ENCODE measurements at places on chromosomes 7 and 10. TPM values are rescaled to one million over a fixed set of nuclear protein-coding genes. Genes with fewer than 3 reads are reported as not detected.

Gene HGF
- not detected for total RNA-seq

Gene HEPACAM2
- not detected for total RNA-seq

Gene STAG3
- 41.3 TPM for total RNA-seq

Gene SVOPL
- total RNA-seq, result not detected

- DNase-seq, result no peak
These were observed 41.6 kb downstream of the SLC16A9 start for GRCh38 chr10:59668096-59668495.

DNA sequence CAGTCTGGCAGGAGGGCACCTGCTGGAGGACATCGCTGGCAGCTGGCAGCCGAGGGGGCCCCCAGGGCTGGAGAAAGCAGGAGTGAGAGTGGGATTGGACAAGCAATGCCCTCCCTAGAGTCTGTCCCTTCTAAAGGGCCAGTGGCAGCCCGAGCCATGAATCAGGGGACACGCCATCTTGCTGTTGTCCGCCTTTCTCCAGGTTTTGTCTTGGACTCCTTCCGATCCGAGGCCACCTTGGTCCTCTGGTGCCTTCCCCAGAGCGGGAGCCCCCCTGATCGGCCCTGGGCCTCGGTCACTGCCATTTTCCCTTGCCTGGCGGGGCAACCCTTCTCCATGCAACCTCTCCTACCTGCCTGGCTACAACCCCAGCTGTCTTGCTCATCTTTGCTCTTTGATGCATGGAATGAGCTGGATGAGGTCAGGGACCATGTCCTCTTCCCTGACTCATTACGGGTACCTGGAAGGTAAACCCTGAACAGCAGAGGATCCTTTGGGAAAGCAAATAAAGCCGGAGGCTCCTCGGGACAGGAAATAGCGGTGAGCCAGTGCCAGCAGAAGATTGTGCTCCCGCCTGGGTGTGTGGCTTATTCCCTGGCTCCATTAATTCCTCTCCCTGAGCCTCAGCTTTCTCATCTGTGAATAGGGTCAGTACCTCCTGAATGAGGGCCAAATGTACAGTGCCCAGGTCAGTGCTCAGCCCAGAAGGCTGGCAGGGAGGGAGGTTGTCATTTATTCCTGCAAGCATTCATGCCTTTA lies 112.0 kb downstream of the GRK5 start:
- no peak for DNase-seq

DNA sequence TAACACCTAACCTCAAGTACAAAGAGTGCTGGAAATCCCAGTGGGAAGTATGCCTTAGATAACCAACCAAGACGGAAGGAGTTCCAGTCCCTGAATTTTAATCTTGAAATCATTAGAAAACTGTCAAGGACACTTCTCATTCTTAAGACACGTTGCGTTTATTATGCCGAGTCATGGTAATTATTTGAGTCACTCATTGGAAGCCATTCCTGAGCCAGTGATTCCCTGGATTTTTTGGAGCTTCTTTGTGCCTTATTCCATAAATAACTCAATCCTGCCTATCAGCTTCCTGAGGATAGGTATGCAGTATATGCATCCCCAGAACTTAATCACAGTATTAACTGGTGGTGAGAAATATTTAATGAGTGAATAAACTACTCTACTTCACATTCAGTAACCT lies 77.4 kb downstream of the PPP1R17 start:
- DNase-seq, result no peak

DNA sequence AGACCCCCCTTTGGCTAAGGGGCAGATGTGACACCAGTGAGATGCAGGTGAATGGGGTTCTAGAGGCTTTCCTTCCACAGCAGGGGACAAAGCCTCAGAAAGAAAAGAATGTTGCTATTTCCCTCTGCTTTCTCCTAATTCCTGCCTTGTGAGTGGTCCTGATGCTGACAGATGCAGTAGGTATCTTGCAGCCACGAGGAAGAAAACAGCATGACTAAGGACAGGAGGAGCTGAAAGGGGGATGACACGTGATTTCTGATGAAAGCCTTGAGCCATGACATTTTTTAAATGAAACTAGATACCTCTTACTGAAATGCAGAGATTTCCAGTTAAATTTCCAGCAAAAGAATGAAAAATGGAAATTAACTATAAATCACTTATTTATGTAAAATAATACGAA lies 92.4 kb downstream of the C1GALT1 start:
- DNase-seq, result no peak

DNA sequence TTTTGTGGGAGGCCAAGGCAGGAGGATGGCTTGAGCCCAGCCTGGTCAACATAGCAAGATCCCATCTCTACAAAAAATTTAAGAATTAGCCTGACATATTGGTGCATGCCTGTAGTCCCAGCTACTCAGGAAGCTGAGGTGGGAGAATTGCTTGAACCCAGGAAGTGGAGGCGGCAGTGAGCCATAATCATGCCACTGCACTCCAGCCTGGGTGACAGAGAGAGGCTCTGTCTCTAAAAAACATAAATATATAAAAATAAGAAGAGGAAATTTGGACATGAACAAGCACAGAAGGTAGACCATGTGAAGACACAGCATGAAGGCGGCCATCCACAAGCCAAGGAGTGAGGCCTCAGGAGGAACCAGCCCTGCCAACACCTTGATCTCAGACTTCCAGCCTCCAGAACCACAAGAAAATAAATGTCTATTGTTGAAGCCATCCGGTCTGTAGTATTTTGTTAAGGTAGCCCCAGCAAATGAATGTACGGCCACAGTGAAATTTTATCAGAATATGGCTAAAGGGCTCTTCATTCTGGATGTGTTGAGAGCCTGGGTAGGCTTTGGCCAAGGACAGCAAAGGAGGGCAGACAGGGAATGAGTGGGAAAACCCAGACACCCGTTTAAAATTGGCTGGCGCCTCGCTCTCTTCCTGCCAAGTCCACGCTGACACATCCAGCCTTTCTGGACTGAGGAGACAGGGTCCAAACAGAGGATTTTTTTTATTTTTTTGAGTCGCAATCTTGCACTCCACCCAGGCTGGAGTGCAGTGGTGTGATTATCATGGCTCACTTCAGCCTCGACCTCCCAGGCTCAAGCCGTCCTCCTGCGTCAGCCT lies 12.9 kb upstream of the GRID2IP start:
- no peak for DNase-seq

DNA sequence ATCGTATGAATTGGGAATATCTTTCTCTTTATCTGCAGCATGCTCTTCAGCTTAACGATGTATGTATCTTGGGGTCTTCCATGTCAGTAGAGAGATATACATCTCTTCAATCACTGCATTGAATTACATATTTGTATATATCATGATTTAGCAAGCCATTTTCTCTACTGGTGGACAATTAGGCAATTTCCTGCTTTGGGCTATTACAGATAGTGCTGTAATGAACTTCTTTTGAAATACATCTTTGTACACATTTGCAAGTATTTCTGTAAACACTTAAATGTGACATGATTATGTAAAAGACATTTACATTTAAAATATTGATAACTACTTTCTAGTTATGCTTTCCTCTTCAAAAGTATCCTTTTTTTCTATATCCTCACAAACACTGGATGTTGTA lies 199.0 kb downstream of the PPP1R9A start:
- DNase-seq, result no peak

GRCh38 chr7:113087071-113087998 lies 708 bp upstream of the GPR85 start:
- no peak for DNase-seq

DNA sequence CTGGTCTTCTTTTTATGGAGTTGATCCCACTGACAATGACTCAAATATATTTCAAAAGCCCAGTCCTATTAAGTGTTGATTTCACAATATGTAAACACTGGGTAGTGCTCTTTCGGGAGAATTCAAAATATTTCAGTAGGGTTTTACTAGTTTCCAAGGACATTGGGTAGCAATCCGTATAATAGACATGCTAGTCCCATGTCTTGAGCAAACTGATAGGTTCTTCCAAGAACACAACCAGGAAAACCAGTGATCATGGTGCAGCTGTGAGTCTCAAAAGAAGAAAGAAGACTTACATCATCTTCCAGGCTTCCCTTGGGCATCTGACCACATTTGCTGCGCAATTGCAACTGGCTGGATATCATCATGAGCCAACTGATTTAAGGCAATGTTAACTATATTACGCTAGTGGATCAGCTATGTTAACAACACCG lies 59.3 kb upstream of the APBB1IP start:
- no peak for DNase-seq

DNA sequence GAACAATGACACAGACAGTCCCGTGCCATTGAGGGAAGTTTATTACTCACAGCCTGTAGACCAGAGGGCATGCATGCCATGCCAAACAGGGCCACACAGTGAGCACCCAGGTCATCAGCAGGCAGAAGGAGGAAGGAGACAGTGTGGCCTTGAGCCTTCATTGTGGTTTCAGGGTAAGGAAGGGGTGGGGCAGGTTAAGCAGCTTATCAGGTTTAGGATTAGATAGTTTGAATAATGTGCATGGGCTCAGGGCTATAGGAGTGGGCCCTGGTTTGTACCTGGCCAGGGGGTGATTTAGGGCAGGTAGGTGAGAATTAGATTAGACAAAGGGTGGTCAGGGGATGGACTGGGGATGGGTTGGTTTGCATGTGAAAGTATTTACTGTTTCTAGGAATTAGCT lies 67.9 kb downstream of the ADCY1 start:
- no peak for DNase-seq
